ENCODE measurements at places on chromosomes 3 and 15. TPM values are rescaled to one million over a fixed set of nuclear protein-coding genes. Genes with fewer than 3 reads are reported as not detected.

Gene CRYGS
- 0.98 TPM for total RNA-seq

Gene ANKRD28
- 41.5 TPM for total RNA-seq

Gene CCK
- not detected for total RNA-seq

Gene PTX3
- total RNA-seq: 22.1 TPM

Gene SYNPR
- total RNA-seq: not detected

Gene CELF6
- total RNA-seq: 0.13 TPM

All from mesangial cell (primary cell).